ENCODE measurements at places on chromosomes 6 and 20.
A peak's percentile ranks its signal among the peaks of the same experiment; 100 is the strongest.

- peak; percentile 87 for DNase-seq
These were observed 16.4 kb upstream of the HMGN4 start for GRCh38 chr6:26521600-26522391.

GRCh38 chr20:16601047-16601446 lies 27.8 kb upstream of the KIF16B start:
- peak; percentile 81 for DNase-seq

- no peak for DNase-seq
These were observed 221.8 kb upstream of the FAM83B start for GRCh38 chr6:54624779-54625178.

- peak; percentile 93 for DNase-seq
These were observed 465.9 kb upstream of the BTBD3 start for GRCh38 chr20:11451793-11452291.

DNA sequence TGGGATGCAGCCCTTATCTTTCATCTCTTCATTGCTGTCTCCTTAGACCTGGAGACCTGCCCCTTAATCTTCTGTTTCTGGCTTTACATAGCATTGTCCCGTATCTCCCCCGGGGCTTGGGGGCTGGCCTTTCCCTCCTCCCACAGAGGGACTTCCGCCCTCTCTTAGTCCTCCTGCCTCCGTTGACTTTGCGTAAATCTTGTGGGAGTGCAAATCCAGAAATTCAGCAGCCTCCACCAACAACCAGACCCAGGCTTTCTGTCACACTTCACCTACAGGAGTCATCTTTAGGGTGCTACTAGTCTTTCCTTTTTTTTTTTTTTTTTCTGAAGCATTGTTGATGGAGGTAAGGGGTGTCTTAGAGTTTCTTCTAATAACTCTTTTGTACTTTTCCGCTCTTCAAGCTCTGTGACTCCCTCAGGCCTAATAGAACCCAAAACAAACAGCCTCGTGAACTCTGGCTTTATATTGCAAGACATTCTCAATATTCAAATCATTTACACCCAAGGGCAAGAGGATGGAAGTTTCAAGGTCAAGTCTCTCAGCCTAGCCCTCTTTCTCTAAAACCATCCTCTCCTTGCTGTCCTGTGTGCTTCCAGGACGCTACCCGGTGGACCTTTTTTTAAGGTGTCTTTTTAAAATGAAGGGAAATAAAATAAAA lies 66.2 kb downstream of the RREB1 start:
- no peak for DNase-seq

DNA sequence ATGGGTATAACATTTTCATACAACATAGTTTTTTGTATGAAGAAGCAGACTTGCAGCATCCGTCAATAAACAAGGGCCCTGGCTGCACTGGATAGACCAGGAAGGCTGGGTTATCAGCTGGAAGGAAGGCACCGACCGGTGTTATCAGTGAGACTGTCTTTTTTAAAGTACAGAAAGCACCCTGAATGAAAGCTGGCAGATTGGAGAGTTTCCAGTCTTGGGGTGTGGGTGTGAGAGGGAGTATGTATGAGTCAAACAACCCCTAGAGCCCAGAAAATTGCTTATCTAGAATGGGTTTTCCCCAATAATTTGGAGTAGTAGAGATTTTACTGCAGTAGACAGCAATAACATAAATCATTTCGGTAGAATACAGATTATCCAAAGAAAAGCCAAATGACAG lies 42.4 kb downstream of the TXLNB start:
- no peak for DNase-seq

- DNase-seq = no peak
These were observed 26.5 kb upstream of the ARMH2 start for GRCh38 chr6:24825130-24825630.

DNA sequence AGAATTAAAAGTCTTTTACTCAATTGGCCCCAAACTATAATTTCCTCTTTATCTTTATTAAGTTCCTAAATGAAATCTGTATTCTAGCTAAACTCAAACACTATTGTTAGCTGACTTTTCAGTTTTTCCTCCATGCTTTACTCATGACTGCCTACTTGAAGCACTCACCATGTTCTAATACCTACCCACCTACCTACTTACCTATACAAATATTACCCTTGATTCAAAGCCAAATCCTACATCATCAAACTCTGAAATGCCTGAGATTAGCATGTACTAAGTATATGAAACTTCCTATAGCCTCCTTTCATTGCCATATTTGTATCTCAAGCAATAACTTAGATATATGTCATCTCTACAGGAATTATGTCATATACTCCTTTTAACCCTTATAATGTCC lies 259.7 kb downstream of the HDGFL1 start:
- peak; percentile 14 for DNase-seq

- DNase-seq = no peak
These were observed 10.4 kb downstream of the MRPL14 start for GRCh38 chr6:44116641-44117382.

DNA sequence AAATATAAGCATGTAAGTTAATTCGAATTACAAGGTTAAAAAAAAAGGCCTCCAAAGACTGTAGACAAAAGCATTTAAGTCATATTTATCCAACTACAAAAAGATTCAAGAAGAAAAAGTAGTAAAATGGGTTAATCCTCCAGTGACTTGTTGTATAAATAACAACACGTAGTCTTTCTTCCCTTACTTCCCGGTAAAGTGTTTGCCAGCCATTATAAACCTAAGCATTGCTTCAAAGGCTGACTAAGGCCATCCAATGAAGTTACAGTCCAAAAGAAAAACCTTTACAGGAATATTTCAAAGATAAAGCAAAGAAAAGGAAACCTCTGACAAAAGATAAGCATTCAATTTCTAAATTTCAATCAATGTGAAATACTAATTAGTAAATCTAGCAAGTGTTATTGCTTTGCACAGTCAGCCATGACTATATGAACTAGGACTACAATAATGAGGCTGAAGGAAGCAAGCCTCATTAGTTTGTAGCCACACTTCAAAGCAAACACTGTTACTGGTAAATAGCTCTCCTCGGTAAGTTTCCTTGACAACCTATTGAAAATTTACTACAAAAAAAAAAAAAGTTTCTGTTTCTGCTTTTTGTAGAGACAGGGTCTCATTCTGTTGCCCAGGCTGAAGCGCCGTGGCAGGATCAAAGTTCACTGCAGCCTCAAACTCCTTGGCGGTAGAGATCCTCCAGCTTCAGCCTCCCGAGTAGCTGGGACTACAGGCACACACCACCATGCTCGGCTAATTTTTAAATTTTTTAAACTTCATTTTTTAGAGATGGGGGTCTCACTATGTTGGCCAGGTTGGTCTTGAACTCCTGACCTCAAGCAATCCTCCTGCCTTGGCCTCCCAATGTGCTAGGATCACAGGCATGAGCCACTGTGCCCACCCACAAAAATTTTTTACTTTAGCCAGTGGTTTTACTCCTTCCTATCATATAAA lies 46.0 kb downstream of the NUDT3 start:
- no peak for DNase-seq

DNA sequence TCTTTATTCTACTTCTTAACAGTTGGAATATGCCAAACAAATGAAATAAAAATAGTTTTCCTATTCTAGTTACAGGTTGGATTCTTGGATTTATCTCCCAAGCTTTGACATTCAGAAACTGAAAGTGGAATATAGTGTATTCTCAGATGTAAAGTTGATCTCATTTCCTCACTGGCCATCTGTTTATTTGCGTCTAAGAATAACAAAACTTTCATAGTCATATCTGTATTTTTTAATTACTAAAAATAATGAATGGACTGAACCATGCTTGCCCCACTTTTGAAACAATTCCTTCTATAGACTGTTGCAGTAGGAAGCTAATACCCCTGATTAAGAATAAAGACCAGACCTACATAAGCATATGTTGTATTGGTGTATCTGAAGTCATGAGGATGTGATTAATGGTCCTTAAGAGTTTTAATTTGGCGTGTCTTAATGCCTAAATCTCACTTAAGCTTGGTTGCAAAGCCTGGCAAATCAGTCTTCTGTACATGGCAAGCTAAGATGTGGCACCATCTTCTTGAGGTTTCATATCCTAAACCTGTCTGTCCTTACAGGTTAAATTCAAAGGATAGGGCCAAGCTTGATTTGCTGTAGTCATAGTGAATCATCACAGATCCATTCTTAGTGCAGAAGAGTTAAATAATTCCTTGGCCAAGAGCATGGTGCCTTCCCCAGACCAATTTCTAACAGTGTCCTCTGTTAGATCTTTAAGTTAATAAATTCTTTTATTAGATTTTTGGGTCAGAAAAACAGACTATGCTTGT lies 58.9 kb downstream of the FOXO3 start:
- no peak for DNase-seq

DNA sequence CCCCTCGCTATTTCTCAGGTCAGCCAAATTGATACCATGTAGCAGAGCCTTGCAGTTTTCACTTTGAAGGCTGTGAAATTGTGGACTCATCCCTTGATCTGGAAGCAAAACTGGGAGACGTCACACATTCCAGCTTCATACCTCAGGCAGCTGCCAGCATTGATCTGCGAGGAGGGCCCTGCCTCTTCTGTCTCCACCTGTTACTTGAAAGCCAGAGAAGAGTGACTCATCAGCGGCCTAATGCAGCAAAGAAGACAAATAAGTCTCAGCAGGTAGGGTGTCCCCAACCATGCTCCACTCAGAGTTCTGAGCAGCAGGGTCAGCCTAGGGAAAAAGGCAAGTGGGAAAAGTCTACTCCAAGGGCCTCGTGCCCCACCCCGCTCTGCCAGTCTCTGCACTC lies 69.4 kb upstream of the BMP2 start:
- peak; percentile 39 for DNase-seq

GRCh38 chr6:116925088-116925794 lies 48.2 kb downstream of the RFX6 start:
- DNase-seq = no peak

DNA sequence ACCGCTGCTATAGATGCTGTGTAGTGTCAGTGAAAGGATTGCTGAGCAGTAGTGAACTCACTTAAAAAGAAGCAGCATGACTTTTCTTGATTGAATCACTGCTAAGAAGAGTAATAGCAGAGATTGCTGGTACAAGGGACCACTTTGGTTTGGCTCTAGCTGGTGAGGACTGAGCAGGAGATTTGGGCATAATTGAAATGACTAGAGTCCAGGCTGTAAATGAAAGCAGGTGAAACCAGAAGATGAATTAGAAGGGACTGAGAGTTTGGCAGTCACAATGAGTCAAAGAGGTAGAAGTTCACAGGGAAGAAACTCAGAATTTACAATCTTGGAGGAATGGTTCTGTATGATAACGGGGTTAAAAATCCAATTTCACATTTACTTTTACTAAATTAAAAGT lies 19.1 kb upstream of the REV3L start:
- DNase-seq = no peak

GRCh38 chr6:69771158-69771906 lies 25.5 kb downstream of the LMBRD1 start:
- DNase-seq = no peak

DNA sequence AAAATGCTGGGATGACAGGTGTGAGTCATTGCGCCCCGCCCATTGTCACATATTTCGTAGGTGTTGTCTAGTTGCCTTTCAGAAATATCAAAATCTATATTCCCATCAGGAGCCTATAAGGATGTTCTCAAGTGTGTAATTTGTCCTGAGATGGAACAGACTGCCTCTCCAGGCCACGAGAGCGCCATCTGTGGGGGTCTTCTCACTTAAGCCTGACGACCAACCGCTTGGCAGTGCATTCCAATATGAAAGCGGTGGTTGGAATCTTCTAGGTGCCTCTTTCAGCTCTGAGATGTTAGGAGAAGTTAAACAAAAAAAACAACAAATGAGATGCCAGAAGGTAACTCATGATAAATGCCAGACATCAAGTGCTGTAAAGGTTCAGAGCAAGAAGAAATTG lies 488.5 kb downstream of the QKI start:
- peak; percentile 19 for DNase-seq

- DNase-seq = peak; percentile 28
These were observed 296.8 kb downstream of the UTRN start for GRCh38 chr6:144581812-144582537.

DNA sequence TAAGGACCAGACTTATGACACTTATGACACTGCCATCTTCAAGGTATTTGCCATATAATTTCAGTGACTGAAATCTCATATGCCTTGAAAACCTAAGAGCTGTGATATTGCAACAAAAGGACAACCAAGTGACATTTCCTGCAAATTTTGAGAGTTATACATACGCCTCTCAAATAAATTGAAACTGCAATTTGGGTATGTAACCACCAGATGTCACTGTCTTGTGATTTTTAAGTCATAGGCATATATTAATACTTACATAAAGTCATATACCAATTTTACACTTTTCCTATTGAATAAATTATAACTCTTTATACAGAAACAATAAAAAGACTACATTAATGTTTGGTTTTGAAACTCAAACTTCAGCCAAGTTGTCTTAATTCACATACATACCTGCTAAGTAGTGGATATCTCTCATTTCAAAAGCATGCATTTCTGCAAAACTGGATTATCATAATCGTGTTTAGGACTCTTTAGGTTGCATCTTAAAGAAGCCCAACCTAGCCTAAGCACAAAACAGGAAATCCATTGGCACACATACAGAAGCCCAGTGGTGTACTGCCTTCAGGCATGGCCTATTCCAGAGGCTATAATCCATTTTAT lies 180.2 kb downstream of the PACRG start:
- DNase-seq = no peak

DNA sequence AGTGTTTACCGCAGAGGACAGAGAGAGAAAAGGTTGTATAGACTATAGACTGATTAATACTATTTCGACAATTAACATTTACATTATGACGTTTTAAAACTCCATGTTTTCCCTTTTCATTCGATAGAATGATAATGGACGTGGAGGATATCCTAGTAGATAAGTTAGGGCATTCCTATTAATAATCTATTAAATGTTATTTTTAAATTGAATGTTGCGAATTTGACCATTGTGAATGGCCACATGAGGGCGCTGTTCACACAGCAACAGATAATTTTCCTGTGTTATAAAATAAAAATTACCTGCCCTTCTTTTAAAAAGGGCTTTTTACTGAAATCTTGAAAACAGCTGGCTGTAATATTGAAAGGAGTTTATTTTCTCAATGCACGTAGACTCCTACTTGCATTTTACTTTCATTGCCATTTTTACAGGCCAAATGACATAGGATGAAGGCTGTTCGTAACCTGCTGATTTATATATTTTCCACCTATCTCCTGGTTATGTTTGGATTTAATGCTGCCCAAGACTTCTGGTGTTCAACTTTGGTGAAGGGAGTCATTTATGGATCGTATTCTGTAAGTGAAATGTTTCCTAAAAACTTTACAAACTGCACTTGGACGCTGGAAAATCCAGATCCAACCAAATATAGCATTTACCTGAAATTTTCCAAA lies 3.3 kb downstream of the ADGRB3 start:
- DNase-seq = peak; percentile 74

GRCh38 chr6:63706630-63707029 lies 71.0 kb downstream of the PHF3 start:
- DNase-seq = no peak

GRCh38 chr6:40997234-40997957 lies 41.6 kb downstream of the UNC5CL start:
- DNase-seq = no peak

GRCh38 chr20:37209661-37210314 lies 30.4 kb upstream of the MROH8 start:
- DNase-seq = no peak

DNA sequence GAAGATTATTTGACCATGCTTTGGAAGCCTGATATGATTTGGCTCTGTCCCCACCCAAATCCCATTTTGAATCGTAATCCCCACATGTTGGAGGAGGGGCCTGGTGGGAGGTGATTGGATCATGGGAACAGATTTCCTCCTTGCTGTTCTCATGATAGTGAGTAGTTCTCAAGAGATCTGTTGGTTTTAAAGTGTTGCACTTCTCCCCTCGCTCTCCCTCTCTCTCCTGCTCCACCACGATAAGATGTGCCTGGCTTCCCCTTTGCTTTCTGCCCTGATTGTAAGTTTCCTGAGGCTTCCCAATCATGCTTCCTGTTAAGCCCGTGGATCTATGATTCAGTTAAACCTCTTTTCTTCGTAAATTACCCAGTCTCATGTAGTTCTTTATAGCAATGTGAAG lies 21.7 kb upstream of the FAM217A start:
- DNase-seq = no peak
